ENCODE measurements at places on chromosomes 11 and 22.

DNA sequence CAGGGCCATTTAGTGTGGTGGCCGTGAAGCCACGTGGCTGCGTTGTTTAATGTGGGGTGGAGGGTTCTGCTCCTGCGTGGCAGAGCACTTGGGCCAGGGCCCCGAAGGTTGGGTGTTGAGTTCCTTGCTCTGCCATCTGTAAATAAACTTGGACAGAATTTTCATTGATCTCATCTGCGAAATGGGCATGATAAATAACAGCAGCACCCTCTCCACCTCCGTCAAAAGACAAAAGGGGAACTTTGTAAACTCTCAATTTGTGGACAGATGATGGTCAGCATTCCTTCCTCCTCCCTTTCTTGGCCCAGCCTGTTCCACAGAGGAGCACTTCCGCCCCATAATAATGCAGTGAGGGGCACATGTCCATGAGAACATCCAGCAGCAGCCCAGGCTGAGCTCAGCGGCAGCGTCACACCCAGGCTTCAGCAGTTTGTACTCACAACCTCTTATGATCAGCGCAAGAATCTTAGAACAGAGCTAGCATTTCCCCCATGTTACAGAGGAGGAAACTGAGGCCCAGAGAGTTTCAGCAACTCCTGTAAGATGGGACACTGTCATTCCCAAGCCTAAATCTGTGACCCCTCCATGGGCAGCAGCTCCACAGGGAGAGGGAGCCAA, 874.5 kb downstream of the BRD1 start:
- DNase-seq, result no peak

GRCh38 chr22:31329029-31329428, 17.1 kb downstream of the PATZ1 start:
- DNase-seq, result no peak

GRCh38 chr11:75369560-75370255, 18.2 kb upstream of the ARRB1 start:
- DNase-seq, result no peak

GRCh38 chr11:113199866-113200265, 114.5 kb upstream of the TTC12 start:
- no peak for DNase-seq

DNA sequence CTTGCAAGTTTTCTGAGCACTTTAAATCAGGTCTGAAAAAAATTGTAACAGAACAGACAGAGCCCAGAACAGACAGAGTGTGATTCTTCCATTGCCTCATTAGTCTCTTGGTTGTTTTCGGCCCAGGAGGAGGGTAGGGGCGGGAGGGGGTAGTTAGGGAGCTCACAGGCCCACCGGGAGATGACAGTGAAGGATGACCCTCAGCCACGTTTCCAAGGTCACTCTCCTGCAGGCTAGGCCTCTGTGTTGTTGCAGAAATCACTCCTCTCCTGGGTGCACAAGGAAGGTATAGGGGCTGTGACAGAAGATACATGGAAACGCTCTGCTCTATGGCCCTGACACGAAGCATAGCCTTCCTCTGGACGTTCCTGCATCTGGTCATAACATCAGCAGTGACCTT, 69.3 kb downstream of the ABTB2 start:
- no peak for DNase-seq

GRCh38 chr11:68050371-68050841, 11.6 kb downstream of the TCIRG1 start:
- DNase-seq, result no peak

- no peak for DNase-seq
These were observed 52.4 kb upstream of the INCENP start for GRCh38 chr11:62071408-62071807.

DNA sequence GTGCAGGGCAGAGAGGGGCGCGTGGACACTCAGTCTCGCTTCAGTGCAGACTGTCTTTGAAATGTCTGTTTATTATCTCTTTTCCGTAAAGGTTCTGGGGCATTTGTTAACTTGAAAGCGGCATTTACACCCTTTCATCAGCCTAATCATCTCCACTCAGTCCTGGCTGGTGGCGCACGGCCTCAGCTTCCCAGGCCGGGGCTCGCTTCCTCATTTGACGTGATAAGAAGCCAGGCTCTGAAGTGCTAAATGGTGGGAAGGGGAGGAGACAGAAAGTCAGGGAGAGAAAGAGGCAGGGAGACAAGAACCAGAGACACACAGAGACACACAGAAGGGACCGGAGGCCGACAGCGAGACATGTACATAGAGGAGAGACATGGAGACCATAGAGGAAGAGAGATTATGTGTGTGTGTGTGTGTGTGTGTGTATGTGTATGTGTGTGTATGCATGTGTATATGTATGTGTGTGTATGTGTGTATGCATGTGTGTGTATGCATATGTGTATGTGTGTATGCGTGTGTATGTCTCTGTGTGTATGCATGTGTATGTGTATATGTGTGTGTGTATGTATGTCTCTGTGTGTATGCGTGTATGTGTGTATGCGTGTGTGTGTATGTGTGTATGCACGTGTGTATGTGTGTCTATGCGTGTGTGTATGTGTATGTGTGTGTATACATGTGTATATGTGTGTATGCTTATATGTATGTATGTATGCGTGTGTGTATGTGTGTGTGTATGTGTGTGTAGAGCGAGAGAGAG, 101.5 kb downstream of the ST3GAL4 start:
- DNase-seq, result no peak

- DNase-seq, result no peak
These were observed 171.1 kb upstream of the SEZ6L start for GRCh38 chr22:25997886-25998775.

GRCh38 chr22:41992496-41992895, 6.1 kb upstream of the WBP2NL start:
- no peak for DNase-seq

DNA sequence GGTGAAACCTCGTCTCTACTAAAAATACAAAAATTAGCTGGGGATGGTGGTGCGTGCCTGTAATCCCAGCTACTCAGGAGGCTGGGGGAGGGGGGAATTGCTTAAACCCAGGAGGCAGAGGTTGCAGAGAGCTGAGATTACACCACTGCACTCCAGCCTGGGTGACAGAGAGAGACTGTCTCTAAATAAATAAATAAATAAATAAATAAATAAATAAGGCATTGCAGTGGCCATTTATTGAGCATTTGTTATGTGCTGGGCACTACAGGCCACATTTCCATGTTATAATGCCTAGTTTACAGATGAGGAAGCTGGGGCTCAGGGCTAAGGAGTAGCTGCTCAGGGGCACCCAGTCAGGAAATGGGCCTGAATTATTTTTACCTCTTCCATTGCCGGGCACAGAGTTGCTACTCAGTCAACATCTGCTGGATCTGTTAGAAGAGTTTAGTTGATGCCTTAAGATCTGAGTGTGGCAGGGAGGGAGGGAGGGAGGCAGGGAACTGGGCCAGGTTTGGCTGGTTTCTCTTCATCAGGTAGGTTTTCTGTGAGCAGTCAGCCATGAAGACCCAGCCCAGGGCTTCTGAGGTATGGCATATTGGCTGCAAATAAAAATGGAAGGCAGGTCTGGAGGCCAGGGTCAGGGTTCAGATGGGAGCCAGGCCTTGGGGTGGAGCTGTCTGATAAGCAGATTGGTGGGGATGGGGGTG, 5.6 kb downstream of the PVALB start:
- no peak for DNase-seq

Data from ovary (tissue), 10 donors.